ENCODE measurements at places on chromosomes 16 and 17.
A peak's percentile ranks its signal among the peaks of the same experiment; 100 is the strongest.

DNA sequence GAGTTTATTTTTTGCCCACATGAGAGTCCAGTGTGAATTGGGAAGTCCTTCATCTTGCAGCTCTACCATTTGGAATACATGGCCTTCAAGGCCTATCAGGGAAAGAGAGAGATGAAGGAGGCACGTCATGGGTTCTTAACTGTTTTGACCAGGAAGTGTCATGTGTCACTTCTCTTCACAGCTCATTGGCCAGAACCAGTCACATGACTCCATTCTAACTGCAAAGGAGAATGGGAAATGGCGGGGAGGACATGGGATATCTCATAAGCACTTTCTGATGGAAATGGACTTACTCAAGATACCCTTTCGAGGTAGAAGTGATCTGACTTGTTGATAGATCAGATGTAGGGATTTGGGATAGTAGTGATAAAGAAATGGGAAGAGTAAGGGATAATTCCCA, 57.9 kb upstream of the CES5A start:
- no peak for DNase-seq

DNA sequence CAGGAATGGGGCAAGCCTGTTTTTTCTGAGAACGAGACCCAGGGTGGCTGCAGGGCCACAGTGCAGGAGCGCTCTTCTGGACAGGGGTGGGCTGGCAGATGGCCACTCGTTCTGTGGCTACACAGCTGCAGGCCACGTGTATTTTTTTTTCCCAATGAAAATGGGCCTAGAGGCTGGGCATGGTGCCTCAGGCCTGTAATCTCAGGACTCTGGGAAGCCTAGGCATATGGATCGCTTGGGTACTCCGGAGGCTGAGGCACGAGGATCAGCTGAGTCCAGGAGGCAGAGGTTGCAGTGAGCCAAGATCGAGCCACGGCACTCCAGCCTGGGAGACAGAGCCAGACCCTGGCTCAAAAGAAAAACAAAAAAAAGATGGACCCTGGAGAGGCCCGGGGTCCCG, 6.8 kb downstream of the UNKL start:
- DNase-seq, result no peak

DNA sequence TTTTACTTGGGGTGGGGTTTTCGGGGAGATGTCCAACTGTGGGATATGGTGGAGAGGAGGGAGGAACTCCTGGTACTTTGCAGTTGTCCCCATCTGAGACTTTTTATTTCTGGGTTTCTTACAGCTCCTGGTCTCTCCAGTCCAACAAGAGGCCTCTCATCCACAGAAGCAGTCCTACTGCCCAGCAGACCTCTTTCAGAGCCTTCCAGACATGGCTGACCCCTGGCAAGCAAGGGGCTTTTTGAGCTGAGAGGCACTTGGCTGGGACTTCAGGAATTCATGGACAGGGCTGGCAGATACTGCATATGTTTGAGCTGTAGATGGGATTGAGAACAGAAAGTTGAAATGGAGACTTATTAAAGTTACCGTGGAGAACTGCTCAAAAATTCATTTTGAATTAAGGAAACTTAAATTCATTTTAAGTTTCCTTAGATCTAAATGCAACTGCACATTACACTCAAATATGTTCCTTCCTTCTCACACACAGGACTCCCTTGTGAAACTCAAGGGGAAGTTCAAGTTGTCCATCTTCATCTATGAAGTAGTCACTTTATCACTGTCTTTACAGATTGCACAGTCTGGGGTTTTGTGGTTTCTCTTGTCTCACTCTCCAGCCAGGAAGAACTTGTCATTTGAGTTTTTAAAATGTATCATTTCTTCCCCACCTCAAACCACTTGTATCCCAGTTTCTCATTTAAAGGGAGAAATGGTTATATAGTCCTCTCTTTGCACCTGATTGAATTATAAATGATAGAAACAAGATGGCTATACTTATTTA, 1.1 kb downstream of the LASP1NB start:
- no peak for DNase-seq

GRCh38 chr17:40950176-40950575, 12.7 kb upstream of the KRT23 start:
- no peak for DNase-seq

- DNase-seq, result no peak
These were observed 121.8 kb downstream of the CYLD start for GRCh38 chr16:50863644-50864144.

DNA sequence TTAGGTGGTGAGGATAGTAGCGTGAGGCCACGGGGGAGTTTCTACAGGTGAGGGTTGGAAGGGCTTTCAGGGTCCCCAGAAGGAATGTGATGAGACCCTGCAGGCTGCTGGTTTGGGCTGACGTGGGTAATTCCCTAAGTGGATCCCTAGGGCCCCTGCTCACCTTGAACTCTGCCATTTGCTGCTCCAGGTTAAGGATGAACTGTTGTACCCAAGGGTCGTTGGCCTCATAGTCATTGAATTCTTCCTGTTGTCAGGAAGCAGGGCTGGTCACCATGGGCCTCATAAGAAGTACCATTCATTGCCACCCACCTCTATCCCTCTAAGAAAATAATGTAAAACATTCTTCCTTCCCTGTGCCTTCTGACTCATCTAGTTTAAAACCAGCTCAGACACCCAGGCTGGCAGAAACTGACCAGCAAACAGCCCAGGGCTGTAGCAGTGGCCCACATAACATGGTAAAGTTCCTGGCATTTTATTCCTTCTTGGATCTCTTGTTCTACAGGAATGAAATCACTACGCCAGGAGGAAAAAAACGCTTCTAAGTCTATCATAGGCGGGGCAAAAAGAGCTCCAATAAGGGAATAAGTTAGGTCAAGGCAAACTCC, 27.6 kb downstream of the FCSK start:
- DNase-seq, result no peak

GRCh38 chr17:82647593-82648164, 565 bp downstream of the WDR45B start:
- no peak for DNase-seq

DNA sequence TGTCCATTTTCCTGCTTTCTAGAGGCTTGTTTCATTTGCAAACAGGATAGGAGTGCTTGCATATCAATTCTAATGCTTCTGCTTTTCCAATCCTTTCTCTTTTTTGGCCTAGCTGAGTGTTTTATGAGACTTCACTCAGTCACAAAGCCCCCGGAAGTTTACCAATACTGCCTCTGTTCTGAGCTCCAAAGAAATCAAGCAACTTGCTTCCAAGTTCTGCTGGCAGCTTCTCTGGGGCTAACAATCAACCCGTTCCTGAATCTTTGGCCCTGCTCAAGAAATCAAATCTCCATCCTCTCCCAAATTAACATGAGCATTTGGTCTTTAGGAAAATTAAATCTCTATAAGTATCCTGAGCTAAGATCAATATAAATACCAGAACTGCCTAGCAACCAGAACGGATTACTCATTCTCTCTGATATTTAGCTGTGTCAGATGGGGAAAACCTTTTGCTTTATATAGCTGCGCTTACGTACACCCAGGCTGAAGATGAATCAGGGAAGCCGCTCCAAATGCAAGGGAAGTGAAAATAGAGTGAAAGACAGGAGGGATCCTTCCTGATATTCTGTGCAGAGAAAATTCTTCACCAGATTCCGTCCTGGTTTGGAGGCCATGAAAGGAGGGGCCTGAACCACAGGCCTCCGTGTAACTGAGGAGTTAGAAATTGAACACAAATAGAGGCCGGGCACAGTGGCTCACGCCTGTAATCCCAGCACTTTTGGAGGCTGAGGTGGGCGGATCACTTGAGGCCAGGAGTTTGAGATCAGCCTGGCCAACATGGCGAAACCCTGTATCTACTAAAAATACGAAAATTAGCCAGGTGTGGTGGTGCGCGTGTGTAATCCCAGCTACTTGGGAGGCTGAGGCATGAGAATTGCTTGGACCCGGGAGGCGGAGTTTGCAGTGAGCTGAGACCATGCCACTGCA, 23.3 kb upstream of the GRB2 start:
- no peak for DNase-seq

DNA sequence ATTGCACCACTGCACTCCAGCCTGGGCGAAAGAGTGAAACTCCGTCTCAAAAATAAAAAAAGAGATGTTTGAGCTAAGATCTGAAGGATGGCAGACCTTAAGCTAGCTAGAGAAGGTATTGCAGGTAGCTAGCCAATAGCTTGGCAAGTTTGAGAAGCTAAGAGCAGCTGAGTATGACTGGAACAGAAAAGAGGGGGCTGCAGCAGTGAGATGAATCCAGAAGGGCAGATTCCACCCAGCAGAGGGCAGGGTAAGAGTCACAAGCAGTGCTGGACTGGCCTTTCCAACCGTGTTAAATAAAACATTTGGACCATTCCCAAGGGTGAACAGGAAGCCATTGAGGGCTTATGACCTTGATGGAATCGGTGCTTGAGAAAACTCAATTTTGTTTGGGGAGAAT, 5.7 kb upstream of the PHAF1 start:
- peak; percentile 4 for DNase-seq

- DNase-seq, result no peak
These were observed 735 bp downstream of the LSM12 start for GRCh38 chr17:44065668-44066203.

GRCh38 chr17:48954300-48954755, 9.7 kb upstream of the SNF8 start:
- no peak for DNase-seq

- no peak for DNase-seq
These were observed 18.3 kb downstream of the GLYR1 start for GRCh38 chr16:4828567-4829321.

- no peak for DNase-seq
These were observed 59.6 kb downstream of the TANGO6 start for GRCh38 chr16:68902969-68903345.

DNA sequence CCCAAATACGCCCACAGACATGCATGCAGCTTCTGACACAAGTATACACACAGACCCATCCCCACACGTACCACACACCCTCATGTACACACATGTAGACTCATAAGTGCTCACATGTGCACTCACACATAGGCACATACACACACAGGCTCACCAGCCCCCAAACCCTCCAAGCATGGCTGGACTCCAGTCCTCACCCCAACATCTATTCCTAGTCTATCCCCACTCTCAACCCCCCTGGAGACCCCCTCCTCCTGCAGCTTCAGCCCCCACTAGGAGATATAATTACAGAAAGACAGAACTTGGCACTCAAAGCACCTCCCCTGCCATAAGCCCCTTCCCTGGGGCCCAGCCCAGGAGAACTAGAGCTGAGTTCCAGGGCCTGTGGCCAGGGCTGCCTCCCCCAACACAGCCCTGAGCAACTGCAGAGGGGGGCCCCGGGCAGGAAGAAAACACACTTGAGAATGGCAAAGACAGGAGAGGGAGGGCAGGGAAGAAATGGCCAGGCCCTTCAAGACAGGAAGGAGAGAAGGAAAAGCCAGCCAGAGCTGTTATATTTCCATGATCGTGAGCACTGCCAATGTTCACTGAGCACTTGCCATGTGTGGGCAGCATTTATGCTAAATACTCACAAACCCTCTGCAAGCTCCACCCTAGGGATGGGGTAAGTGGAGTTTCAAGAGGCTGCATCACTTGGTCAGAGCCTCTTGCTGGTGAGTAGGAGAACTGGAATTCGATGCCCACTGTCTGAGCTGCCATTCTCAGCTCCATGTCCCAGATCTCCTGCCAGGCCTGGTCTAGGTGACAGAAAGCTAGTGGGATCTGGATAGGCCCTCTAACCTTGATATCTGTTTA, 224.5 kb downstream of the ZNF423 start:
- DNase-seq, result no peak

DNA sequence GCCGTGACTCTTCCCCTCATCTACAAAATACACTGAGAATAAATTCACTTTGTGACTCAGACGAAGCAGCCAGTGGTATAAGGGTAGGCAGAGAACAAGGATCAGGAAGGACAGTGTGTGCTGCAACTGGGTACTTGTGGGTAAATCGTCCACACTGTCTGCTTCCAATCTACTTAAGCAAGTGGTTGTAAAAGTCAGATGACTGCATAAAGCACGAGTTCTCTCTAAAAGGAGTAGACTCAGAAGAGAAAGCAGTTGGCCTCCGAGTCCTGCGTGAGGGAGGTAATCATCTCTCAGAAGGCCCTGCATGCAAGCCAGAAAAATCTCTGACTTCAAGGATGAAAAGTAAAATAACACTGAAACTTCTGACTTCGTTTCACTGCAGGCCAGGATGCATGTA, 43.1 kb downstream of the ANKFY1 start:
- no peak for DNase-seq

GRCh38 chr16:50393858-50394802, 25.3 kb upstream of the BRD7 start:
- no peak for DNase-seq

- no peak for DNase-seq
These were observed 240.7 kb downstream of the MAP2K6 start for GRCh38 chr17:69654981-69655855.
